ENCODE measurements at places on chromosomes 11 and 22.

DNA sequence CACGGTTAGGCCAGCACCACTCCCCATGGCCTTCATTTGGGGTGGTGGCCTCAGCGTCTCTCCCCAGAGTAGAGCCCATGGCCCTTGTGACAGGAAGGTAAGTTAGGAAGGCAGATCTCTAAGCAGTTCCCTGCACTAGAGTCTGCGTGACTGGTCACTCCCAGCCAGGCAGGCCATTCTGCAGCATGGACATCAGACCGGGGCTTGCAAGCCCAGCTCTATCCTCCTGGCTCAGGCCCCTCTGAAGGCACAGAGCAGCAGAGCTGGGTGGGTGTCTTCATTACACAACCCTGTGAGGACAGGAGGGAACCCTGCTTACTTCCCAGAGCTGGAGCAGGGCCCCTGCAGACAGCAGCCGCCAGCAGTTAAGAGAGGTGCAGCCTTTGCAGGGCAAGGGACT is 77.3 kb downstream of the PIWIL3 start:
- no peak for DNase-seq

GRCh38 chr11:111575740-111576139 is 26.5 kb upstream of the SIK2 start:
- no peak for DNase-seq

DNA sequence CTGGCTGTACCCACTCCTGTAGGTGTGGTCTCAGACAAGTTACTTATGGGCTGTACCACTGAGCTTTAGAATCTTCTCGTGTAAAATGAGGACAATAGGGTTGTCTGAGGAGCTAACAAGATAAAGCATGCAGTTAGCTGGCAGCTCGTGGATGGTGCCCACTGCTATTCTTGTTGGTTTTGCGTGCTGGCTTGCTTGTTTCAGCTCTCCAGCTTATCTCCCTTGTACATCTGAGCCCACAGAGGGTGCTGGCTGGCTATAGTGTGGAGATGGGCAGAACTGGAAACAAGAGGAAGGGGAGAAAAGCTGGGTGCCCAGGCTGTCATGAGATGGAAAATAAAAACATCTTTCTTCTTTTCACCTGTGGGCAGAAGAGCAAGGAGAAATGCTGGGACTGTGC is 46.5 kb upstream of the GALNT18 start:
- no peak for DNase-seq

GRCh38 chr11:83678831-83679584 is 392.8 kb upstream of the CCDC90B start:
- no peak for DNase-seq

DNA sequence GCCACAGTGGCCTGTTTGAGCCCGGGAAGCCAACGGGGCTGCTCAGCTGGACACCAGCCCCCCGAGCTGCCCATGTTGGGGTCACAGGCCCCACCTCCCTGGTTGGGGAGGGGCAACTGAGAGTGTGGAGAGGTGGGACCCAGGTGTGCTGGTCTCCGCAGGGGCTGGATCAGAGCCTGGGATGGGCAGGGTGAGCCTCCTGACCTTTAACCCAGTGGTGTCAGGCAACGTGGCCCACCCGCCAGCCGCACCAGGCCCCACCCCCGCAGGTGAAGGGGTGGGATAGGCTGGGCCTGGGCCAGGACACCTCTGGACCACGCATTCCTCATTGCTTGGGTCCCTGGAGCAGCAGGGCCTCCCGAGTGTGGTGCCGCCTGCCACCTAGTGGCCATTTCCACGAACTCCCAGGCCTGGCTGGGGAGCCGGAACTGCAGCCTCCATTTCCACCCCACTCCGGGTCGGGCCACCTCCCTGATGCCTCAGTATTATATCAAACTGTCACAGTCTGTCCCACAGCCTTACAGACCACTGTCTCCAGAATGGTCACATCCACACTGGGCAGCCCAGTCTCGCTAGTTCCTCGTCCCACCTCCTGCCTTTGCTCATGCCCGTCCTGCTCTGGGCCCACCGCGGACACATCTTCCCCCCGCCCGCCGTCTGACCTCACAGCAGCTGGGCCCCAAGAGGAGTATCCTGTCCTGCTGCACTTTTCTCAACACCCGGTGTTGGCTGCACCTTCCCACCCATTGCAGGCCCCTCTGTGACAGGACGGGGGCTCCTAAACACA is 13.3 kb upstream of the PPP6R3 start:
- peak; percentile 56 for DNase-seq

DNA sequence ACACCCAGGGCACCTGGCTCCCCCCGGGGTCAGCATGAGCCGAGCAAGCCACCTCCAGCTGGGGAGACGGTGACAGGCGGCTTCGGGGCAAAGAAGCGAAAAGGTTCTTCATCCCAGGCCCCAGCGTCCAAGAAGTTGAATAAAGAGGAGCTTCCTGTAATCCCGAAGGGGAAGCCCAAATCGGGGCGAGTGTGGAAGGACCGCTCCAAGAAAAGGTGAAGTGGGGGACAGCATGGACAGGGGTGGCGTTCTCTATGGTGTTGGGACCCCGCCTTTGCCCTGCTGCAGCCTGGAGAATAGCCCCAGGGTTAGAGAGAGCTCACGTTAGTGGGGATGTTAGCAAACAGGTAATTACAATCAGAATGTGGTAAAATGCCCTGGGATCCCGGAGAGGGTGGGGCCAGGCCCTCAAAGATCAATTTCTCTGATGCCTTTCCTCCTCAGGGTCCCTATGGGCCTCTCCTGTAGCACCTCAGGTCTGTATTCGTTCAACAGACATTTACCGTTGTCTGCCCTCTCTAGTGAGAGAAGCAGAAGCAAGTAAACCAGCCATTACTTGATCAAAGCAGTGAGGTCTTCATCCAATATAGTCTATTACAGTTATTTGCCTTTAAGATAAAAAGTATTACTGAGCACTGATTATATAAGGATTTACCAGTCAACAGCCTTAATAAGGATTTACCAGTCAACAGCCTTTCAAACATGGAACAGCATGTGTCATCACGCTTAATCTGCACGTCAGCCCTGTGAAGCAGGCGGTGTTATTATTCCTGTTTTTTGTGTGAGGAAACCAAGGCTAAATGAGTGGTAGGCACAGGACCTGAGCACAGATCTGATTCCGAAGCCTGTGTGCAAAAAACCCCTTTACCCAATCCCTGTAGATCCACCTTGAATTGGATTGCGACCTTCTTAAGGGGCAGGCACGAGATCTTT is 1.0 kb downstream of the CCDC86 start:
- no peak for DNase-seq

GRCh38 chr11:77170107-77170506 is 42.1 kb downstream of the MYO7A start:
- DNase-seq: no peak
